Stimulated activated CD4-positive, alpha-beta T cell treated with anti-CD3 and anti-CD28 coated beads, Interleukin-12 subunit alpha, Interleukin-12 subunit beta, amount 100 ng/mL, for 48 hours (primary cell): ENCODE measurements at places on chromosomes 5 and 9.

DNA sequence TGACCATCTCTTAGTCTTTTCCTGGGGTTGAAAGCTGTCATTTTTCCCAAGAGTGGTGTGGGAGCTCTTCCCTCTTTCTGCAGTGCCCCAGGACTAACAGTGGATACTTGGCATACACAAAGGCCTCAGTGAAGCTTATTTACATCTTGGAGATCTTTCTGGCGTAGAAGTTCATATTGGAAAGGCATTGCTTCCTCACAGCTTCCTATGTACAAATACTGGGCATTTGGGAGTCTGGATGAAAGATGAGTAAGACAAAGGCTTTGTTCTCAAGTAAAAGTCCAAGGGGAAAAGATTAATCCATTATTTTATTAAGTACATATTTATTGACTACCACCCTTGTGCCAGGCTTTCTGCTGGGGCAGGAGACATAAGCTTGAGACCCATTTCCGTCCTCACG is 22.0 kb downstream of the MAP3K1 start:
- DNase-seq: no peak

GRCh38 chr5:150111122-150111521 is 24.8 kb upstream of the CSF1R start:
- DNase-seq: no peak

- DNase-seq: no peak
Measured at GRCh38 chr5:138210985-138211384, 2.1 kb downstream of the CDC23 start.

DNA sequence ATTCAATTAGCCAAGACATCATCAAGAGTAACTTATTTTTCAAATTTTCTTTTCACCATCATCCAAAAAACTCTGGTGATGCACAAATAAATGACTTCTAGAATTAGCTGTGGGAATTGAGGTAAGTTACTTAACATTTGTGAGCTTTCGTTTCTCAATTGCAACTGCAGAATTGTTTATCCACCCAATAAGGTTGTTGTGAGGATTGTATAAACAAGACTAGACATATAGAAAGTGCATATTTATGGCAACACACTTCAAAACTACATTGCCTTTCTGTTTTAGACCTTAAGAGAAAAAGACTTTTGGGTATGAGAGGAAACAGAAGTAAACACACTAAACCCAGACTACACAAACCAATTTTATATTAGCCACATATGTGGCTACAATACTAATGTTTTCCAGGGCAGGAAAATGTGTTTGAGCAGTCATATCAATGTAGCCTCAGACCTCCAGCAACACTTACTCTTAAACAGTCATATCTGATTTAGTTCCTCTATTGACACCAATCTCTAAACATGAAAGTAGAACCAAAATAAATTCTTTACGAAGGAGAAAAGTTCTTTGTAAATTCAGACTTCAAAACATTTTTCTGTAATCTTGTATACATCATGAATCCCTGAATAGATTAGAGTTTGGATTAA is 488.0 kb upstream of the CYLC2 start:
- DNase-seq: no peak

GRCh38 chr9:124795881-124796431 is 19.0 kb downstream of the OLFML2A start:
- DNase-seq: no peak

DNA sequence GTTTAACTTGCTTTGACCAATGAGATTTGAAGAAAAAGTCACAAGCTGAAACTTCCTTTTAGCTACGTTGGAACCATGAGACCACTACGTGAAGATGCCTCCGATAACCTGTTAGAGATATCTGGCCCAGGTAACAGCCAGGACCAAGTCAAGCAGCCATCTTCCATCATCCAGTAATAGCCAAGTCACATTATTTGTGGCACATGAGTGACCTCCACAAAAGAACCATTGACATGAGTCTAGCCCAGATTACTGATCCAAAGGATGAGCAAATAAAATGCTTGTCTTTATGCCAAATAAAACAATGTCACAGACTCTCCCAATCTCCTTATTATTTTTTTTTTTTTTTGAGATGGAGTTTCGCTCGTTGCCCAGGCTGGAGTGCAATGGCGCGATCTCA is 1.6 kb downstream of the DEPDC1B start:
- no peak for DNase-seq

DNA sequence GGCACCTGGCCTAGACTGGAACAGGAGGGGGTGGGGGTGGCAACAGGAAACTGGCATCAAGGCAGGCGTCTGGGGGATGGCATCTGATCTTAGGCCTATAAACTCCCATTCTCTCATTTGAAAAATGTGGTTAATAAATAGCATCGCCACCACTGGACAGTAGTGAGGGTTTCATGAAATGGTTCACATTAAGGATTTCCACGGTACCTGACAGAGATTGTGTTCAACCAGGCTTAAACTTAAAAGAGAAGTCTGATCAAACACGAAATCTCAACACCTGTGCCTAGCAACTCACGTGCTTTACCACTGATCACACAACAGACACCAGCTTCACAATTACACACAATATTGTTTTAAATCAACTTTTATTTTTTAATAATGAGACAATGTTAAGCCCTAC is 3.0 kb downstream of the DENND1A start:
- no peak for DNase-seq

GRCh38 chr9:69805962-69806515 is 14.6 kb upstream of the CFAP95 start:
- no peak for DNase-seq
